ENCODE measurements at places on chromosomes 1 and 21. TPM values are rescaled to one million over a fixed set of nuclear protein-coding genes. Genes with fewer than 3 reads are reported as not detected.

The C1orf105 gene
- not detected for total RNA-seq

The PPIE gene
- 33.1 TPM for total RNA-seq

The TMPRSS3 gene
- not detected for total RNA-seq

DNA sequence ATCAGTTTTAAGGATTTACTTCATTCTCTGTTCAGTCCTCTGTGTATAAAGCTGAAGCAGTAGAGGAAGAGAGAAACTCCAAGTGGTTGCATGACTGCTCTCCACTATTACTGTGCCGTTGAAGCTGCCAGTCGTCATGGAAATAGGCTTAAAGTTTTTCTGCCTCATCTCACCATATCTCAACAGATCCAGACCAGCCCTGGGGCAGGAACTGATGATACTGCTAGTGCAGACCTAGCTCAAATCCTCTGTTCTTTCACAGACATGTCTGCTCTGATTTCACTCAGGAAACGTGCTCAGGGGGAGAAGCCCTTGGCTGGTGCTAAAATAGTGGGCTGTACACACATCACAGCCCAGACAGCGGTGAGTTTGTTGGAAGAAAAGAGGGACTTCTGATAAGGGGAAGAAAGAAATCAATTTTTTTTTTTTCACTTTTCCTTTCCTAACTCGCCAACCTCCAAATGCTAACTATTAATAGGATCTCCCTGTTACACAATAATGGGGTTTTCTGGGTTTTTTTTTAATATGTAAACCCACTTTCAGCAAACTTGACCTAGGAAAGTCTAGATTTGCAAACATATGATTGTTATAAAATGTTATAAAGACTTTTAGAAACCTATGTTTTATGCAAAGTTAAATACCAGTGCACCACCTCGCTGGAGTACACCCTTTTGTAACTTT lies 22.2 kb upstream of the STRIP1 start:
- no peaks in the 10 kb centered on the region for H3K4me1 ChIP-seq
- no peaks in the 10 kb centered on the region for H3K27me3 ChIP-seq
- H3K4me3 ChIP-seq: no peak overlapping the region
- no peak overlapping the region for H3K27ac ChIP-seq

The AMPD1 gene
- not detected for total RNA-seq

DNA sequence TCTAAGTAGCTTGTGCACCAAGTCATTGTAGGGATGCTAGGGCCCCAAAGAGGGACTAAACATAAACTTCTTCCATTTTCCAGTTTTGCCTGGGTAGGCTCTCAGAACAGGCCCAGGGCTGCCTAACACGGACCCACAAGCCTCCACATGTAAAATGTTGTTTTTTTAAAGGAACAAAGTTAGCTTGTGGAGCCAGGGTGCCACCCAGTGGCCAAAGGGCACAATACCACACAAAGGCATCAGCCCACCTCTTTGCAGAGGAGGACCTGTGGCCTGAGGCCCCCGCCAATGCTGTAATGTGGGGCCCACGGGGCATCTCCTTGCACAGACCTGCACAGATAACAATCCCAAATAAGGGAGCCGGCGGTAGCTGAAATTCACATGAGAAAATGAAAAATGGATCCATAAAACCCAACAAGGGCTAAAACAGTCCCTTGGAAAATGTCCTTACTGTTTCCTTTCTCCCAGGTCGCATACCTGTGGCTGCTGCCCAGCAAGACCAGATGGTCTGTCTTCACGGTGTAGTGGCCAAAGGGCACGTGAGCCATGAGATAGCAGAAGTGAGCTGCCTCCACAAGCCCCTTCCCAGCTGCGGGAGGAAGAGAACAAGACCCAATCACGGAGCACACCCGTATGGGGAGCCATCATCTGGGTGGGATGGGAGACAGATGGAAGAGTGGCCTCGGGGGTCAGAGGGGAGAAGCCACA lies 23.8 kb downstream of the SEC16B start:
- no peaks in the 10 kb centered on the region for H3K36me3 ChIP-seq
- no peaks in the 10 kb centered on the region for H3K27me3 ChIP-seq
- H3K4me1 ChIP-seq: no peaks in the 10 kb centered on the region
- no peak overlapping the region for H3K27ac ChIP-seq
- no peak overlapping the region for H3K4me3 ChIP-seq

DNA sequence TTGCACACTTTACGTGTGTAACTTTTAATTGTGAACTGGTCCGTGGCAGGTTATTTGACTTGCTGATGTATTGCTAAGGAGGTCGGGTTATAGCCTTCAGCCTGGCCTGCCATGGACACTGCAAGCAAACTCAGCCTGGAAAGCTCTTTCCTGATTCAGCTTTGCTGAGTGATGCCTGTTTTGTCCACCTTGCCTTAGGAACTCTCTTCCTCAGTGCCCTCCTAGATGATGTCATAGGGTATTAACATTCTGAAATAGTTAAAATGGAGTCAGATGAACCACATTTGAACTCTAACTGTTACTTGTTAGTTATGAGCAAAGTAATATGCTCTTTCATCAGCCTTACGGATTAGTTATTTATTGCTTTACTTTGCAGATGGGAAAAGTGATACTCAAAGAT lies 446.0 kb downstream of the PCP4 start:
- no peak overlapping the region for H3K27ac ChIP-seq
- no peak for DNase-seq
- no peak overlapping the region for H3K4me3 ChIP-seq
- no peaks in the 10 kb centered on the region for H3K27me3 ChIP-seq
- H3K36me3 ChIP-seq: no peaks in the 10 kb centered on the region
- H3K4me1 ChIP-seq: no peaks in the 10 kb centered on the region

The KCNE2 gene
- 0.27 TPM for total RNA-seq

GRCh38 chr1:41442697-41443251 lies 41.7 kb downstream of the EDN2 start:
- H3K36me3 ChIP-seq: no peaks in the 10 kb centered on the region
- H3K27ac ChIP-seq: no peak overlapping the region
- no peaks in the 10 kb centered on the region for H3K4me1 ChIP-seq
- no peak overlapping the region for H3K4me3 ChIP-seq
- peak; percentile 53 for DNase-seq

The TXNIP gene
- total RNA-seq: 157 TPM

- H3K4me1 ChIP-seq: no peaks in the 10 kb centered on the region
- H3K27me3 ChIP-seq: no peaks in the 10 kb centered on the region
- H3K27ac ChIP-seq: no peak overlapping the region
- H3K36me3 ChIP-seq: no peaks in the 10 kb centered on the region
Measured at GRCh38 chr1:70542030-70542429, 131.0 kb downstream of the CTH start.

DNA sequence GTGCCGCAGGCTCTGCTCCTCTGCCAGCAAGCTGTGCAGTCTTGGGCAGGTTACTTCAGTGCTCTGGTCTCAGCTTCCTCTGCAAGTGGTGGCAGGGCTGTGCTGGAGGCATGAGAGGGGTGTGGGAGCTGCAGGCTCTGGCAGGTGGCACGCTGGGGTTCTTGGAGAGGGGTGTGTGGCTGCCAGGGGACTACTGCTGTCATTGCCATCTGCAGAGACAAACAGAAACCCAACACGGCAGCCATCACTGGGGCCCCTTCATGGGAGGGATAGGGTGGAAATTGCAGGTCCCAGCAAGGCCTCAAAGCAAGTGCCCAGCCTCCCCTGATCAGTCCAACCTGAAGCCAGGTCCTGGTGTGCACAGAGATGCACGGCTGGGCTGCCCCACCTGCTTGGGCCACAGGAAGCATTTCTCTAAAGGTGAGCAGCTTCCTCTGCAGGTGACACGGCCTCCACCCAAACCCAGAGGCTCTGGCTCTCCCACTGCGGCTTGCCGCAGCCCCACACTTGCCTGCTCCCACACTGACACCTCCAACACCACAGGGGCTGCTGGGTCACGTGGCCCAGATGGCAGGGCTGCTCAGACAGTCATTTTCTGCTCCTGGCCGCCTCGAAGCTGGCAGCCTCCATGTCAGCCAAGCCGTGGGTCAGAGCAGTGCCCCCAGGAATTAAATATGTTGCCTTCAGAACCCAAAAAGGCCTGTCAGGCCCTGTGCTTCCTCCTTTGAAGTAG lies 4.1 kb upstream of the COL6A2 start:
- H3K36me3 ChIP-seq: no peaks in the 10 kb centered on the region
- no peak overlapping the region for H3K27ac ChIP-seq
- DNase-seq: no peak
- H3K4me1 ChIP-seq: peaks cover 24% of the 10 kb centered on the region
- no peaks in the 10 kb centered on the region for H3K27me3 ChIP-seq

DNA sequence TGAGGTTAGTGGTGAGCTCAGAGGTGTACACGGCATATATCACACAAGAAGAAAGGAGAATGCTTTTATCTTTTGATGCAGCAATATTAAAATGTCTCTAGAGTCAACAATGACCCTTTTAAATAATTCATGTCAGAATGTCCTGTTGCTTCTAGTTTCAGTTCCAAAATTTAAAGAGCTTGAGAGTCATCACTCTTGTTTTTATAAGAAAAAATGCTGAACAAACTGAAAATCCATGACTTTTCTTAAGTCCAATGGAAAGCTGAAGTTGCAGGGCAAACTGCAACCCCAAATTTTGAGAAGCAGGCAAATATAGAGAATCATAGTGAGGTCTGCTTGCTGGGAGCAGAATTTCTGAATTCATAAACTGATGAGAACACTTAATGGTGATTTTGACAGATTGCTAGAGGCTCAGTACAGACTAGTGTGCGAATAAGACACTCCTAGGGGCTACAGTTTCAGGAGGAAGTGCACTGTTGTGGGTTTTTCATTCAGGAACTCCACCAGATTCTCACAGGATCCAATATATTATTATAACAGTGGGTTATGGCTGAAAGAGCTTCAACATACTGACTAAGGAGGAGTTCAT lies 135.1 kb downstream of the CLIC6 start:
- no peak overlapping the region for H3K27ac ChIP-seq
- no peak for DNase-seq

GRCh38 chr1:121586369-121587229 lies 401.8 kb downstream of the SRGAP2C start:
- H3K4me1 ChIP-seq: no peaks in the 10 kb centered on the region
- H3K27ac ChIP-seq: no peak overlapping the region
- no peaks in the 10 kb centered on the region for H3K36me3 ChIP-seq
- H3K4me3 ChIP-seq: no peak overlapping the region
- DNase-seq: no peak

The DYRK3 gene
- total RNA-seq: 8.7 TPM

The AGT gene
- 3.0 TPM for total RNA-seq

GRCh38 chr1:194568610-194569009 lies 1382.2 kb upstream of the B3GALT2 start:
- no peaks in the 10 kb centered on the region for H3K4me1 ChIP-seq
- peak; percentile 2 for DNase-seq
- no peak overlapping the region for H3K27ac ChIP-seq

GRCh38 chr1:178490136-178490535 lies 6.6 kb downstream of the CLEC20A start:
- H3K27me3 ChIP-seq: no peaks in the 10 kb centered on the region
- no peaks in the 10 kb centered on the region for H3K36me3 ChIP-seq
- no peak overlapping the region for H3K4me3 ChIP-seq

The RIPPLY3 gene
- not detected for total RNA-seq

- no peaks in the 10 kb centered on the region for H3K36me3 ChIP-seq
- no peak overlapping the region for H3K27ac ChIP-seq
- no peak overlapping the region for H3K4me3 ChIP-seq
- no peaks in the 10 kb centered on the region for H3K4me1 ChIP-seq
- no peak for DNase-seq
- H3K27me3 ChIP-seq: no peaks in the 10 kb centered on the region
Measured at GRCh38 chr1:150034336-150034735, 23.8 kb upstream of the OTUD7B start.

The CDKN2C gene
- 0.60 TPM for total RNA-seq

GRCh38 chr1:237500566-237500965 lies 390.2 kb downstream of the ZP4 start:
- no peak overlapping the region for H3K4me3 ChIP-seq
- no peak overlapping the region for H3K27ac ChIP-seq
- H3K36me3 ChIP-seq: no peaks in the 10 kb centered on the region
- H3K4me1 ChIP-seq: no peaks in the 10 kb centered on the region
- H3K27me3 ChIP-seq: no peaks in the 10 kb centered on the region
- no peak for DNase-seq

The CD244 gene
- not detected for total RNA-seq

DNA sequence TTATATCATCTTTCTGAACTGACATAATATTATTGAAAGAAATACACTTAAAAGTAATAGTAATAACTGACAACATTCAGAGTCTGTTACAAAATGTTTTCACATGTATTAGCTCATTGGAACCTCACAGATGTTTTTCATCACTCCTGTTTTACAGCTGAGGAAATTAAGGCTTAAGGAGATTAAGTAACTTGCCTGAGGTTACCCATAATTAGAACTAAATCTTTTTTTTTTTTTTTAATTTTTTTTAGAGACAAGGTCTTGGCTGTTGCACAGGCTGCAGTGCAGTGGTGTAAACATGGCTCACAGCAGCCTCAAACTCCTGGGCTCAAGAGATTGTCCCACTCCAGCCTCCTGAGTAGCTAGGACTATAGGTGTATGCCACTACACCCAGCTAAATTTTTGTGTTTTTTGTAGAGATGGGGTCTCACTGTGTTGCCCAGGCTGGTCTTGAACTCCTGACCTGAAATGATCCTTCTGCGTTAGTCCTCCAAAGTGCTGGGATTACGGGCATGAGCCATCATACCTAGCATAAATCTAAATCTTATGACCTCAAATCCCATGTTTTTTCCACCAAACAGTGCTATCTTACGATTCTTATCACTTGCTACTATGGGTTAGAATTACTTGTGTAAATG lies 64.7 kb upstream of the MACF1 start:
- peaks cover 3% of the 10 kb centered on the region for H3K36me3 ChIP-seq
- no peak overlapping the region for H3K4me3 ChIP-seq
- H3K4me1 ChIP-seq: peaks cover 22% of the 10 kb centered on the region

DNA sequence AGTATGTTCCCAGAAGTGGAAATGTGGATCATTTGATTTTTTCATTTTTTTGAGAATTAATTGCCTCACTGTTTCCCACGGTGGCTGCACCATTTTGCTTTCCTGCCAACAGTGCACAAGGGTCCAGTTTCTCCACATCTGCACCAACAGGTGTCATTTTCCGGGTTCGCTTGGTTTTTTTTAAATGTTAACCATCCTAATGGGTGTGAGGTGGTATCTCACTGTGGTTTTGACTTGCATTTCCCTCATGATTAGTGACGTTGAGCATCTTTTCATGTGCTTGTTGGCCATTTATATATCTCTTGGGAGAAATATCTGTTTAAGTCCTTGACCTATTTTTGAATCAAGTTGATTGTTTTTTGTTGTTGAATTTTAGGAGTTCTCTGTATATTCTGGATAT lies 3.0 kb downstream of the COL6A2 start:
- DNase-seq: no peak
- H3K27ac ChIP-seq: no peak overlapping the region
- H3K27me3 ChIP-seq: no peaks in the 10 kb centered on the region
- peaks cover 14% of the 10 kb centered on the region for H3K36me3 ChIP-seq

- H3K36me3 ChIP-seq: no peaks in the 10 kb centered on the region
- no peak overlapping the region for H3K27ac ChIP-seq
- no peak overlapping the region for H3K4me3 ChIP-seq
- no peak for DNase-seq
- H3K4me1 ChIP-seq: no peaks in the 10 kb centered on the region
Measured at GRCh38 chr1:233143241-233143640, 152.3 kb downstream of the PCNX2 start.

The LCE2B gene
- not detected for total RNA-seq

DNA sequence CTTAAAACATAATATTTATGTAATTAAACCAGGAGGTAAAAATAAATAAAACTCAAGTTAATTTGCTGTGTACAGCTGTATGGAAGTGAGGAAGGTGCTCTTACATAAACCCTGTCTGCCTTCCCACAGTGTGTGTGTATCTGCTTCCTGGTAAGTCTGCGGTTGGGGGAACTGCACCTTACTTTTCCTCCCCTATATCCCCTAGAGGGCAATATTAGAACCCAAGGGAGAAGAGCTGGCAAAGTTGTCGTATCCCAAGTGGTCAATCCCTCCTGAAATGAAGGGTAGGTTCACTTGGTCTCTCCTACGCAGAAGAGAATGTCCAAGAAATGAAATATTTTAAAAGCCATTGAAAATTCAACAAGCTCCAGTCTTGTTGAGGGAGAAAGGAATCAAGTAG lies 17.8 kb upstream of the JAK1 start:
- no peak overlapping the region for H3K27ac ChIP-seq
- H3K4me3 ChIP-seq: no peak overlapping the region
- H3K4me1 ChIP-seq: peaks cover 5% of the 10 kb centered on the region
- no peak for DNase-seq
- H3K27me3 ChIP-seq: no peaks in the 10 kb centered on the region
